ENCODE measurements at places on chromosomes 3 and 15.

DNA sequence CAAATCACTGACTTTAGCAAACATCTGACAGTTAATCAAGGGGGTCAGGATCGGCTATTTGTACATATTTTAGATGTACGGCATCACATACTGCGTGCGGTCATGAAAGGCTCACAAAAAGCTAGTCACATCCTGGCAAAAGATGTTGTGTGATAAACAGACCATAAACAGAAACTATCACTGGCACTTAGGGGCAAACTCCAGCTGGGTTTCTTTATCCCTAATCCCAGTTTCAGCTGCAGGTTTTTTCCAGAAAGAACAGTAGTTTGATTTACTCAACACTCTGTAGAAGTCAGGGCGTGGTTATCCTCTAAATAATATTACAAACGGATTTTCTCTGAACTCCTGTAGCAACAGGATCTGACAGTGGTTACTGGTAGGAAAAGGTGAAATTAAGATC, 112.4 kb upstream of the BHLHE40 start:
- no peak for DNase-seq

DNA sequence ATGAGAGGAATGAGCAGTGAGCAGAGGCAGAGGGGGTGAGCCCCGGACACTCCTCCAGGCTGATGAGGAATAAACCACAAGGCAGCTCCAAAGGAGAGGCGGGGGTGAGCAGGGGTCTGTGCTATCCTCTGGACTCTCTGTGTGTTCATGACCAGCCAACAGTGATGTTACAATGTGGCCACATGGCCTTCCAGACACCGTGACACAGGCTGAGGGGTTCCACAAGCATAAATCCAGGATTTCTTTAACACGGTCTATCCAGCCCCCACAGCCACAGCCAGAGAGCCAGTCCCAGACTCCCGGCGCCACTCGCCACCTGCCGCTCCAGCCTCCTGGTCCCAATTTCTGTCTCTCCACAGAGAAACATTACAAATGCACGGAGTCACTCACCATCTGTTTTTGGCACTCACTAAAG, 24.4 kb downstream of the XXYLT1 start:
- no peak for DNase-seq

DNA sequence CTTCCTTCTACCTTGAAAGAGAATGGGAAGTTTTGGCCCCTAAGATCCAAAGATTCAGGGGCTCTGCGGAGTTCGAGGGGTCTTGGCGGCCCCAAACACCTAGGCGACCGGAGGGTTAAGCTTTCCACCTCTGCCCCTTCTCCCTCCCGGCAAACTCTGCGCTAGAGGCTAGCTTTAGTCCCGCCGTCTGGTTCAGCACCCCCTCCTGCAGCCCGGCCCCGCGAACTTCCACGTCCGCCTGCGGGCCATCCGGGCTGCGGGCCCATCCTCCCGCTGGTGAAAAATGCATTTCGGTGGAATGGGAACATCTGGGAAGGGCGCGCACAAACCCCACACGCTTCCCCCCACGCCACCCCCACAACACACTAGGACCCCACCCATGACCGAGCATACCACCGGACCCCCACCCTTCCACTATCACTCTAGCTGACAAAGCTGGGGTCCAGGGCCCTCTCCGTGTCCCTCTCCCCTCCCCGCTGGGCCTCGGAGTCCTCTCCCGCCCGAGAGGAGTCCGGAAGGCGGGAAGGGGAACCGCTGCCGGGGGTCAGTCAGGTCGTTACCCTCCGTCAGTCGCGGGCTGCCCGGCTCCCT, 1.0 kb downstream of the SHOX2 start:
- no peak for DNase-seq

DNA sequence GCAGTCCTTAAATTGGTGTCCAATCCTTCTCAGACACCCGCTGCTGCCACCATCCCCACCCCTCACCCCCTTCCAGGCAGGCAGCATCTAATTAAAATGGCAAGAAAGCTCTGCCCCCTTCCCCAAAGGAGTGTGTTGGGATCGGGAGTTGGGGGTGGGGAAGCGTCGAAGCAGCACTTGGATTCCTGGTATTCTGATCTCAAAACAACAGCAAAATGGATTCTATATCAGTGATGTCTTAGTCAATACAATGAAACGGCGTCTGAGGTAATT, 1.4 kb downstream of the TNIK start:
- no peak for DNase-seq

GRCh38 chr3:23183731-23184130, 19.4 kb upstream of the UBE2E2 start:
- DNase-seq, result no peak

DNA sequence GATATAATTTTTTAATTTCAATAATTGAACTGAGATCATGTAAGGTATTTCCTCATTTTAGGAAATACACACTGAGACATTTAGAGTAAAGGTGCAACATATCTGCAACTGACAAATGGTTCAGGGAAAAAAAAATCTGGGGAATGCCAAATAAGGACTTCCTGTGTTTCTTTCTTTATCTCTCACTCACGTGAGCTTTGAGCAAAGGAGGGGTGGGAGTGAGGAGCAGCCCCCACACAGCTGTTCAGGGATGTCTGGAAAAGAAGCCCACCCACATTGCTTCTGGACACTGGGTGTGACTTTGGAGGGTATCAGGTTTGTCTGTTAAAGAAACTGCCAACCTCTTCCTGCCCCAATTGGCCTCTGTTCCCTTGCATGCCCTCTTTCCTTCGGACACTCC, 5.6 kb upstream of the TP63 start:
- no peak for DNase-seq

DNA sequence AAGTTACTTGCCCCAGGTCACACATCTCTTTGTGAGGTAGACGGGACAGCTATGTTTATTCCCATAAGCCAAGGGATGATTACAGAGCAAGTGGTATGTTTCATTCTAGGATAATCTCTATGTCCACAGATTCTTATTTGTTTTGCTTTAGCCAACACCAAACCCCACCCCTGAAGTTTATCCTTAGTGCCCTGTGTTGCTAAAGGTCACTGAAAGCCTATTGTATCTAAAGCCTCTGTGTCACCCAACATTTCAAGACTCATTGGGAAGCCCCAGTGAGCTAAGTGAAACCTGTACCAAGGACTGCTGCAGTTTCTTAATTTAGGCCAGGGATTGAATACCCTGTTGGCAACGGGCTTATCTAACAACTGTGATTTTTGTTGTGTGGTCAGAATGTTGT, 135.6 kb downstream of the ADAMTS9 start:
- no peak for DNase-seq

- DNase-seq, result no peak
Observed at GRCh38 chr3:50534681-50535330, 31.4 kb upstream of the CACNA2D2 start.

DNA sequence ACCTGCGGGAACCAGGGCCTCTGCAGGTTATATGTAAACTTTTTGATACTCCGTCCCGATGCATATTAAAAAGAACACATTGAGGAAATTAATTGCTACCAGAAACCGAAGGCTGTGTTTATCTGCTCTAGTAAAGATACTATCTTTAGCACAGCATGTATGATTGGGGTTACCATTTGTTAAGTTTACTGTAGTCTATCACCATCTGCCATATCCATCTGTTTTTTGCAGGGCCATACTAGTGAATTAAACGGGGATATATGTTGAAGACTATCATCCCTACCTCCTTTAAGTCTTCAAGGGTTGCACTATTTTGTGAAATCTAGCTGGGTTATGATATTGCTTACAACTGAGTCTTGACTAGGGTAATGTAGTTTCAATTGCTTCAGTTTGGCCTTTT, 597.0 kb downstream of the SQOR start:
- no peak for DNase-seq

- no peak for DNase-seq
Observed at GRCh38 chr3:32155117-32155516, 48.7 kb downstream of the GPD1L start.

- DNase-seq, result no peak
Observed at GRCh38 chr15:35888815-35889214, 342.9 kb upstream of the DPH6 start.

DNA sequence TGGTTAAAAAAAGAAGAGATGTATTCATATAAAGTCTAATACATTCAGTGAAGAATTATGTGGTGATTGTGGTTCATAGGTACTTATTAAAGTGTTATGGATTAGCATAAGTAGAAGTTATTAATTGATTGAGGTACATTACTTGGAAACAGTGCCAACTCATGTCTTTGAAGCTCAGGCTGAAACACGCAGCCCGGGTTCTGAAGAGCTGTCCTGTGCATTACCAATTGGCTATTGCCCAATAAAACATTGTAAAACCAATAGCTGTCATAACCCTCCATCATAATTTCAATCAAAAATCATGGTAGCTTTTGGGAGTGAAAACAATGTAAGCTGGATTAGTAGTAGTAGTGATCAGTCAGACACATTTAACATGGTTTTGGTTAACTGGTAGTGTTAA, 560.1 kb downstream of the MCTP2 start:
- no peak for DNase-seq

DNA sequence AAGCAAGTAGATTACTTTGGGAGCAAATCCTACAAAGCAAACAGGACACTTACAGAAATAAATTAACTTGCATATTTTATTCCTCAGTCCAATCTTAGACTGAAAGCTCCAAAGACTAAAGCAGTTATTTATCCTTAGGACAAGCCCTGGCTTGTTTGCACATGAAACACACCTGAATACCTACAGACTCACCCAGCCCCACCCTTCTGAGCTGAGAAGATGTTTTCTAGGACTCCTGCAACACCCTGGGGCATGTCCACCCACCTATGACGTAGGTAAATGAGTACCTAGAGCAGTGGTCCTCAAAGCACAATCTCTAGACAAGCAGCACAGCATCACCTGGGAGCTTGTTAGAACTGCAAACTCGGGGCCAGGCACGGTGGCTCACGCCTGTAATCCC, 80.8 kb downstream of the ANXA2 start:
- no peak for DNase-seq

GRCh38 chr3:46677411-46677726, 16.1 kb downstream of the ALS2CL start:
- DNase-seq, result no peak

DNA sequence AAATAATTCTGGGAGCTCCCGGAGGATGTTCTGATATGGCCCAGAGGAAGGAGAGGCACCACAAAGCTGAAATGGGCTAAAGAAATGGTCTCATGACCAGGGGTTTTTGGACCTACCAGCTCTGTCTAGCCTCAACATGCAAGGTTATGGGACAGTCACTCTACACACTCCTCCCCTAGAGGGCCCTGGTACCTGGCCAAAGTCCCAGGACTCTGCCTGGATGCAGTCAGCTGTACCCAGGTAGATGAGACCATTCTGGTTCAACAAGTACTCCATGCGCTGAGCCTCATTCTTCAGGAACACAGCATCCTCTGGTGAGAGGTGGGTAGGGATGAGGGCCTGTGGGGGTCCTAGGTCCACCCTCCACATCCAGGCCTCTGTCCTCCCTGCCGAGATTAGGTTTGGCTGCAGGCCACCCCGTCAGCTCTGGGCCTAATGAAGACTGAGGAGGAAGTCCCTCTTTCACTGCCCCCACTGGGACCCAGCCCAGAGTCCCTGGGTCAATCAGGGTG, 9.5 kb downstream of the EPB42 start:
- DNase-seq, result no peak

DNA sequence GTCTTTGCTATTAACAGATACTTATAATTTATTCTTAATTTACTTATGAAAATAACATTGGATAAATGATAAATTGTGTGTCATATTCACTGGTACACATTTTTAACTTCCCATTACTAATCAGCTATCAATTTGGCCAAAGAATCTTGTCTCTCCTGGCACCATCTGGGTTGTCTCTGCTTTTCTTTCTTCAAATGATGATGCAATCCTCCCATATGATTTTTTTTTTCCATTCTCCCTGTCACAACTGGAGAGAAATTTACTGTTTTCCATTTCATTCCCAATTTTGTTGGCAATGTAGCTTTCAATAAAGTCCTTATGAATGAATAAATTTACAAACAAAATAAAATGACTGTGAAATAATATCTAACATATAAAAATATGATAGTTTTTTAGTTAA, 743.7 kb upstream of the EPHA6 start:
- no peak for DNase-seq

DNA sequence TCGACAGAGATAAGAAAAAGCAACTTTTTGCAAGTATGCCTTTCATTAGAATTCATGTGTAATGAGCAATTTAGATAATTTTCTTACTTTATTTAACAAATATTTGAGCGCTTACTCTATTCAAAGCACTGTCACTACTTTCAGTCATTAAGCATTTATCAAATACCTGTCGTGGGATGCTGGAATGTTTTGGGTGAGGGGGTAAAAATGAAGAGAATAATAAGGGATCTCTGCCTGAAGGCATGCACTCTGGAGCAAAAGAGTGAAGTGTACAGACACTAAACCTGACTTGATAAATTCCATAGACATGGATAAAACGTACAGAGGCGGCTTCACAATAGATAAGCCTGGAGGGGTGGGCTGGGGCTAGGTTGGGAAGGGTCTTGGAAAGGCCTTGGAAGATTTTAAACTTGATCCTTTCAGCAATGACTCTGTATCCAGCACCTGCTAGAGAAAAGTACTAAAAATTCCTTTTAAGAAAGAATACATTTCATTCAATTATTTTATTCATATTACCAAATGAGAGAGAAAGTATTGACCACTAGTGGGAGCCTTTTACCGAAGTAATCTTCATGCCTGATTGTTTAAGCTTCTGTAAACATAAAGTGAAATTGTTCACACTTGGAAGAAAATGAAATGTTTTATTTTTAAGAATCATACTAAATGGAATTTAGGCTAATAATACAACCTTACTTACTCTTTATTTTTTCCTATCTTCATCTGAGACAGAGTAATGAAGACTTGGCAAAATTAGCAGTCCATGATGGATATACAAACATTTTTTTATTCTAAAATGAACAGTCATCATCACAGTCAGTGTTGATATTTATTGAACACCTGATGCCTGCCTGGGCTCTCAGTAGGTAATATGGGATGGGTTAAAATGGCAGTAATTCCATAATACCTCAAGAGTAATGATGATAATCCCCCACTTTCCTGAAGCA, 113.2 kb downstream of the PPP2R3A start:
- DNase-seq, result no peak

DNA sequence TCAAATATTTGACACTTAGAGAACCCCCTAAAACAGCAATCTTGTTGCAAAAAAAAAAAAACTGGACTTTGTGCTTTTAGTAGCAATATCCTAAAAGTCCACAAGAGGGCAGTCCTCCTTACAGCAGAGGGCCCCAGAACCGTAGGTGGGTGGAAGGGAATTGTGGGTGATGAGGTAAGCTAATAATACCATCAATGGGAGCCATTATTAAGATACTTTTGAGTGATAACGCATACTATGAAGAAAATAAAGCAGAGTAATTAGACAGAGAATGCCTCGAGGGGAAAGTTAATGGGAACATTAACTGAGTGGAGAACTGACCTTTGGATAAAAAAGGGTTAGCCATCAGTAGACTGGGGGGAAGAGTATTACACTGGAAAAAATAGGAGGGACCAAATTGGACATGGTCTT, 229.9 kb downstream of the THRB start:
- no peak for DNase-seq
